Uterus (tissue), 4 donors: ENCODE measurements at places on chromosomes 11 and 22.
A peak's percentile ranks its signal among the peaks of the same experiment; 100 is the strongest.

GRCh38 chr11:46421257-46421880 is 29.8 kb upstream of the CHRM4 start:
- no peaks in the 10 kb centered on the region for H3K27me3 ChIP-seq
- DNase-seq: no peak
- no peaks in the 10 kb centered on the region for H3K4me1 ChIP-seq
- no peaks in the 10 kb centered on the region for H3K36me3 ChIP-seq

- H3K4me1 ChIP-seq: no peaks in the 10 kb centered on the region
- H3K27ac ChIP-seq: no peak overlapping the region
- no peaks in the 10 kb centered on the region for H3K36me3 ChIP-seq
- no peaks in the 10 kb centered on the region for H3K27me3 ChIP-seq
Observed at GRCh38 chr22:19568337-19569275, 44.4 kb upstream of the CLDN5 start.

- no peaks in the 10 kb centered on the region for H3K27me3 ChIP-seq
- DNase-seq: peak; percentile 1
- H3K4me1 ChIP-seq: no peaks in the 10 kb centered on the region
- no peak overlapping the region for H3K4me3 ChIP-seq
- H3K27ac ChIP-seq: no peak overlapping the region
Observed at GRCh38 chr22:49017482-49018329, 810.0 kb downstream of the BRD1 start.

- H3K4me3 ChIP-seq: no peak overlapping the region
- H3K4me1 ChIP-seq: no peaks in the 10 kb centered on the region
- H3K27me3 ChIP-seq: no peaks in the 10 kb centered on the region
- DNase-seq: no peak
- no peaks in the 10 kb centered on the region for H3K36me3 ChIP-seq
- H3K27ac ChIP-seq: no peak overlapping the region
Observed at GRCh38 chr11:21119411-21119810, 450.0 kb downstream of the NELL1 start.

- no peaks in the 10 kb centered on the region for H3K4me1 ChIP-seq
- H3K4me3 ChIP-seq: no peak overlapping the region
- no peaks in the 10 kb centered on the region for H3K36me3 ChIP-seq
- no peaks in the 10 kb centered on the region for H3K27me3 ChIP-seq
- no peak overlapping the region for H3K27ac ChIP-seq
Observed at GRCh38 chr22:46707827-46708570, 30.1 kb downstream of the CERK start.

GRCh38 chr22:30837531-30837930 is 131.0 kb downstream of the MORC2 start:
- no peaks in the 10 kb centered on the region for H3K27me3 ChIP-seq
- H3K27ac ChIP-seq: no peak overlapping the region
- H3K36me3 ChIP-seq: no peaks in the 10 kb centered on the region
- no peak for DNase-seq
- H3K4me3 ChIP-seq: no peak overlapping the region
- no peaks in the 10 kb centered on the region for H3K4me1 ChIP-seq

GRCh38 chr22:23553438-23553837 is 26.7 kb downstream of the IGLL1 start:
- no peak overlapping the region for H3K4me3 ChIP-seq
- H3K27ac ChIP-seq: no peak overlapping the region
- H3K27me3 ChIP-seq: no peaks in the 10 kb centered on the region
- no peaks in the 10 kb centered on the region for H3K4me1 ChIP-seq

GRCh38 chr11:102664001-102664752 is 39.0 kb upstream of the MMP20 start:
- DNase-seq: no peak
- H3K4me1 ChIP-seq: no peaks in the 10 kb centered on the region
- H3K4me3 ChIP-seq: no peak overlapping the region
- H3K27me3 ChIP-seq: no peaks in the 10 kb centered on the region
- no peak overlapping the region for H3K27ac ChIP-seq
- H3K36me3 ChIP-seq: no peaks in the 10 kb centered on the region

DNA sequence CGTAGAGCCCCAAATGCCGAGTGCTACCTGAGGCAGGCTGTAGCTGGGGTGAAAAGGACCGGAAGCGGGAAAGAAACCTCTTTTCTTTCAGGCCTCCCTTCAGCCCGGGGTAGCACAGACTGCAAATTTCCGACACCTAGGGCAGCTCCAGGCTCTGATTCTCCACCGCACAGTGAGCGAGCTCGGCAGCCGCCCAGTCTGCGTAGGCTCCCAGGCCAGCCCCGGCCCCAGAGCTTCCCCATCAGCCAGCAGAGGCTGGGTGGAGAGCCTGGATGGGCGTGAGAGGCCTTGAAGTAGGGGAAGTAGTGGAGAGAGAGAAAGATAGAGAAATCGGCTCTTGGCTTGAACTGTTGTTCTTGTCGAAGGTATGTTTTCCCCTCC is 9.3 kb upstream of the PAX6 start:
- H3K27ac ChIP-seq: no peak overlapping the region
- H3K36me3 ChIP-seq: no peaks in the 10 kb centered on the region
- H3K27me3 ChIP-seq: peaks cover 88% of the 10 kb centered on the region
- H3K4me1 ChIP-seq: peaks cover 24% of the 10 kb centered on the region
- no peak overlapping the region for H3K4me3 ChIP-seq
